ENCODE measurements at places on chromosomes 1 and 21.

DNA sequence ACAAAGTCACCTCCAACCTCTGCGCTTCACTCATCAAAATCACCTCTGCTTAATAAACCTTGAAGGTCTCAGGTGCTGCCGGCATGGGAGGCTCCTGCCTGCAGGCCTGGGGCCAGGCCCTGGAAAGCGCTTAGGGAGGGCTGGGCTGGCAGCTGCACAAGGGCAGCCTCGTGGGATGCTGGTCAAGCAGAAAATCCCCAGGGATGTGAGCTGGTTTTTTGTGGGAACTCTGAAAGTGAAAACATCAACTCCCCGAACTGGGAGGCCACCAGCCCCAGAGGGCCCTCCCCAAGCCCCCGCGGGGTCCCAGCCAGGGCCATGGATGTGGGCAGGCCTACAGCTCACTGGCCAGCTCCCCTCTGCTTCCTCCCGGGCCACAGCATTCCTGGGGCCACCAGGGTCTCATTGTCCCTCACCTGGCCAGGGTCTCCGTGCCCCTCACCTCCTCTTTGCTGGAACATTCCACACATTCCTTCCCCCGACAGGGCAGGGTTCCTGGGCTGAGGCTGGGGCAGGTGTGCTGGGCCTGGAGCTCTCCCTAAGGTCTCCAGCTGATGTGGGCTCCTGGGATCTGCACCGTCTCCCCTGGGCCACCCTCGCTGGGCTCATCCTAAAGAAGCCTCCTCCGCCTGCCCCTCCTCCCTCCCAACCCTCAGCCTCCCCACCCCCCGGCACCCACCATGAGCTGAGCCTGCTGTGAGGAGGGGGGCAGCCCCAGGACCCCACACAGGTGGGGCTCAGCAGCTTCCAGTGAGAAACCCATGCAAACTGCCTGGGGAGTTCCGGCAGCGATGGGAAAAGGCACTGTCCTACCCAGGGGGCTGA lies 36.0 kb upstream of the POFUT2 start:
- DNase-seq, result no peak

GRCh38 chr1:43238991-43239469 lies 30.8 kb upstream of the TMEM125 start:
- no peak for DNase-seq

DNA sequence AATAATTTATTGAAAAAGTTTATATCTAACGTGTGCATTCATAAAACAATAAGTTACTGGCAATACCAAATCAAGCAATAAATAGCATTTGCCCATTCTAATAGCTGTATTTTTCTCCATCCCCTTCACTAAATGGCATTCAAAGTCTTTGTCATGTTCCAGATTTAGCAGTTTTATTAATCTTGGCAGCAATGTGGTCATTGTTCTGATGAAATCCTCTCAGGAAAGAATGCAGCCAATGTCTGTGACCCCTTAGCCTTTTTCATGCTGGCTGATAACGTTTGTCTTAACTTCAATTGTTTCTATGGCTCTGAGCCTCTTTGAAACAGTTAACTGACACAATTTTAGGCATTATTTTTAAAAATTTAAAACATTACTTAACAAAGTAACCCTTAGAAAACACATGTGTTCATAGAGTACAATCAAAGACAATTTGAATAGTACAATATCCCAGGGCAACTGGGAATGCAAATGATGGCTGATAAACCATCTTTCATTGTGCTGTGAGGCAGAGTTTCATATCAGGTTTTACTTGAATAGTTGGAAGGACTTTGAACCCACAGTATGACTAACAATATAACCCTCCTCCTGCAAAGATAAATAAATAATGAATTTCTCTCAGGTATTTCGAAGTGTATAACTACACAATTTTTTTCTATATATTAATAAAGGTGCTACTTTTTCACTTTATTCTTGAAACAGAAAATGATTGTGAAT lies 217.5 kb downstream of the LRRIQ3 start:
- no peak for DNase-seq

DNA sequence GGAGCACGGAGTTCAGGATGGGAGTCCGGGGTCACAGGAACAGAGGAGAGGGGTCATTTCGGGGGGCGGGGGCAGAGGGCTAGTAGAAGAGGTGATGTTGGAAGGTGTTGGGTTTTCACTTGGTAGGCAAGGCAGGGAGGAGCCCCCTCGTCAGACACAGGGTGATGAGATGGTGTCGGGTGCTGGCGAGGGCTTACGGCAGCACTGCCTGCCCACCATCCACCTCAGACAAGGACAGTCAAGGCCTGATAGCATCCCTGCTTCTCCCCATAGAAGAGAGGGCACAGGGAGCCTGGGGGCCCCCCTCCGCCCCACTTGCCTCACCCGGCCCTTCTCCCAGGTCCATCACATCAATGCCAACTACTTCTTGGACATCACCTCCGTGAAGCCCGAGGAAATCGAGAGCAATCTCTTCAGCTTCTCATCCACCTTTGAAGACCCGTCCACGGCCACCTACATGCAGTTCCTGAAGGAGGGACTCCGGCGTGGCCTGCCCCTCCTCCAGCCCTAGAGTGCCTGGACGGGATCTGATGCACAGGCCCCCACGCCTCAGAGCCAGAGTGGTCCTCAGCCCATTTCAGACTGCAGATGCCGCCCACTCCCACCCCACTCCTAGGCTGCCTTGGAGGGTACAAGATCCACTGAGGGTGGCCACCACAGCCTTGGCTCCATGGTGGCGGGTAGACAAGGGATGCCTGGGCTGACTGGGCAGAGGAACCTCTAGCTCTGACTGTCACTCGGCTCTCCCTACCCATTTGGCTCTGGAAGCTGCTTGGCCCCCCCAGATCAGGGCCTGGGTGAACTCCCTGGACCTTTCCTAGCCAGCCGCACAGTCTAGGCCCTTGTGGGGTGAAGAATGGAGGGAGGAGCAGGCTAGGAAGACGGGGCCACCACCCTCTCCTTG lies 4.3 kb upstream of the MTFR1L start:
- DNase-seq, result no peak

GRCh38 chr21:17848228-17848627 lies 29.1 kb upstream of the C21orf91 start:
- DNase-seq, result no peak

DNA sequence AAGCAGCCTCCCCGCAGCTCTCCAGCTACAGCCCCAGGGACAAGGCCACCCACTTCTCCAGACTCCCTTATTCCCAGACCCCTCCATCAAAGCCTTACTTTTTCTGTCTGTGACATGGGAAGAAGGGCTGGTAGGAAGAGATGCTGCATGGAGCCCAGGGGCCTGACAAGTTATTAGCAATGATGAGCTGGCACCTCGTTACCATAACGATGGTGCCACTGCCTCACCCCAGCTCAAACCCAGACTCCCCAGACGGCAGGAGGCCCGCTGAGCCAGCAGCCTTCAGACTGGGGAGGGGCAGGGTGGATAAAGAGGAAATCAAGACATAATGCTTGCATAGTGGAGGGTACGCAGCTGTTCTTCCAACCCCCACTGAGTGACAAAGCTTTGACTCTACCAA lies 3.3 kb downstream of the DLGAP3 start:
- DNase-seq, result no peak

DNA sequence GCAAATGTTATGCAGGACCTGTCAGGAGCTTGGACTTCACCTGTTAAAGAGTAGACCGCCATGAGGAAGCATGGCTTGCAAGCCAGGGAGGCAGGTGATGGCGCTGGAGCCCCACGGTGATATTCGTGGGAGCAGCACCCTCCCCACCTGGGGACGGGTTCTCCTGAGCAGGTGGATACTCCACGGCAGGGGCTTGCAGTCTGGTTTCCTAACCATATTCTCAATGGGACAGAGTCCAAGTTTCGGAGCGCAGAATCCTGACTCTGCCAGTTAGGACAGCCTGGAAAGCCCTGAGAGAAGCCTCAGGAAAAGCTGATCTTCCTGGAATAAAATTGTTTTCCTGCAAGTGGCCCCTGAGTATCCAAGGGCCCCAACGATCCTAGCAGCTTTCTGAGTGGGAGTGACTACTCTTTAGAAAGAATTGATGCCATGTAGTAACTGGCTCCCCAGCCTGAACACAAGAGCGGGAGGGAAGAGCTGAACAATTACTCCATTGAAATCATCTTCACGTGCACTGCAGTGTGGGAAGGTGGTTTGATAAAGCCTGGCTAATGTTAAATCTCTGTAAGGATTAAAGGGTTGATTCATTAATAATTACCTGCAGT lies 146.3 kb upstream of the RAB4A start:
- DNase-seq, result no peak
